Stimulated activated CD8-positive, alpha-beta memory T cell treated with anti-CD3 and anti-CD28 coated beads, Interleukin-12 subunit alpha, Interleukin-12 subunit beta, amount 100 ng/mL, for 4 hours (primary cell): ENCODE measurements at places on chromosomes 7 and 10.

- DNase-seq: no peak
Observed at GRCh38 chr7:3267966-3268690, 32.9 kb upstream of the SDK1 start.

DNA sequence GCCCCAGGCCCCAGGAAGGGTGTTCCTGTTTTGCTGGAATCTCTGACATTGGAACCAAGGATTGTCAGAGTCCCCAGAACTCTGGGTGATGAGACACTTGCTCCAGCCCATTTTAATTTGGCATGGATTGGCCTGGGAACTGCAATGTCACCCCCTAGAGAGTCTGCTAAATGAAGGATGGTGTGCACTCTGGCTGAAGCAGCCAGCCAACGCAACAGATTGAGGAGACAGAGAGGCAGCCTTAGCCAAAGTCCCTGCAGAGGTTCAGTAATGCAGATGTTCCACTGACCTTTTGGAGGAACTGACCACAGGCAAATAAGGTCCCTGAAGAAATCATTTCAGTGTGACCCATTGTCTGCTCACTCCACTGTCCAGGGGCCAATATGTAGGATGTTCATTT is 13.4 kb downstream of the LRRC18 start:
- DNase-seq: no peak

GRCh38 chr7:122847871-122848473 is 38.3 kb downstream of the CADPS2 start:
- no peak for DNase-seq

- DNase-seq: no peak
Observed at GRCh38 chr7:133114519-133114918, 32.6 kb upstream of the CHCHD3 start.

DNA sequence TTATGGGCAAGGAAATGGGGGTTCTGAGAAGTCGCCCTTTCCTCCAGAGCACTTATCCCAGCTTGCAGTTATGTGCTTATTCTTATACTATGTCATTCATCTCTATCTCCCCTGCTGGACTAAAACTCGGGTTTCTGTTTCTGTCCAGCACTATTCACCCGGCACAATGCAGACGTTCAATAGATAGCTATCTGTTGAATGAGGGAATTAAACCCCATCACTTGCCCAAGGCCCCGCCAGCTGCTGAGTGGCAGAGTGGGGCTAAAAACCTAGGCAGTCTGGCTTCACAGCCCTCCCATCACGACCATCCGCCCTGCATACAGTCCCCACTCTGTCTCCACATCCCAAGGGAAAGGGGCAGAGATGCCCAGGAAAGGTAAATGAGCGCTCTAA is 5.4 kb downstream of the SLIT1 start:
- DNase-seq: no peak

GRCh38 chr10:13853854-13854253 is 267.1 kb downstream of the PRPF18 start:
- no peak for DNase-seq

DNA sequence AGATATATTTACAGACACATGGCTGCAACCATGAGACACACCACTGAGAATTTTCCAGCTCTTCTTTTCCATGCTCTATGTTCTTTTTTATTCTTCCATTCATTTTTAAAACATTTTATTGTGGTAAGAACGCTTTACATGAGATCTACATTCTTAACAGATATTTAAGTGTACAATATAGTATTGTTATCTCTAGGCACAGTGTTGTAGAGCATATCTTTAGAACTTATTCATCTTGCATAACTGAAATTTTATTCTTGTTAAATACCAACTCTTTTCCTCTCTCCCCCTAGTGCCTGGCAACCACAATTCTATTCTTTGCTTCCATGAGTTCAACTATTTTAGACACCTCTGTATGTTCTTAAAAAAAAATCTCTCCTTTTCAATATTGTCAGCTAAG is 67.1 kb upstream of the HABP2 start:
- DNase-seq: no peak

DNA sequence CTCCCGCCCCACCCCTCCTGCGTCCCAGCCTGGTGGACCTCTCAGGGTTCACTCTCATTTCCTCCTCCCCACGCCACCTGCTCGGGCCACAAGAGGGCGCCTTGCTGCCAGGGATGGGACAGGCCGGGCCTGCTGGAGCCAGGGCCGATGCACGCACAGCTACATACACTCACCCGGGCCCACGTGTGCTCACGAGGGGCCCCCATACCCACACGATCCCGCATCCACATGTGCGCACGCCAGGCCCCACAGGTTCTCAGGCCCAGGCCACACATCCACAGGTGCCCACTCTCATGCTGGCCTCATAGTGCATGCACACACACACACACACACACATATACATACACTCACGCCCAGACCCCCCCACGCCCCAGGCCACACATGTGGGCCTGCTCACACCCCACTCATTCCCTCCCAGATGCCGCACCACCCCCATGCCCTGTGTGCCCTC is 68.6 kb downstream of the LHPP start:
- peak; percentile 66 for DNase-seq

- DNase-seq: peak; percentile 21
Observed at GRCh38 chr7:149865437-149865836, 8.3 kb upstream of the ATP6V0E2 start.

DNA sequence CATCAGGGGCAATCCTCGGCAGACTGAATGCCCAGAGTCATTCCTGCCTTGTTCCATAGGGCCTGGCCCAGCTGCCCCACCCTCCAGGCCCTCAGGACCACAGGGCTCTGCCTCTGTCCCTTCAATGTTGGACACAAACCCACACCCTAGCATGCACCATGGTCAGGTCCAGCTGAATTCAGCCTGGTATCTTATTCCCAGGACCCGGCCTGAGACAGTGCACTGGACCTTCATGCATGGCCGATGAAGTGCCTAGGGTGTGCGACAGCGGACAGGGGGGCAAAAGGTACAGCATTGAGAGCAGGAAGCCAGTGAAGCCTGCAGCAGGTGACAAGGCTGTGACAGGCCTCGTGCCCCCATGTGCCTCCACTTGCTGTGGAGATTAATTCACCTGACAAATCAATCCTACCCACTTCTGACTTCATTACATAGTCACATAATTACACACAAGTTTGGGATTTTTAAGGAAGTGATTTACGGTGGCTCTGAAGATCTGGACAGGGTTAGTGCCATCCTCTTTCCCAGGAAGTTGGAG is 261.9 kb downstream of the GRID1 start:
- DNase-seq: no peak

- no peak for DNase-seq
Observed at GRCh38 chr7:33221390-33221789, 92.0 kb downstream of the BBS9 start.

DNA sequence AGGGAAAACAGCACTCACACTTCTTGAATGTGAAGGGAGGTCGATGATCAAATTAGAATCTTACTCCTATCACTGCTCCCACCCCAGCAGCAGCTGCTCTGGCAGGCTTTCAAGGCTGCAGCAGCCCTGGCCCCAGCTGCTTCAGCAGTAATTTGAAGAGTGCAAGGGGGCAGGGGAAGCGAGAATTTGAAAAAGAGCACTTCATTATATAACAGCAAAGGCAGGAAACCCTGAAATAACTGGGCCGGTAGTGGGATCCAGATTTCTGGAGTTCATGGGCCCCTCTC is 44.9 kb downstream of the MYPN start:
- no peak for DNase-seq

- no peak for DNase-seq
Observed at GRCh38 chr7:9889554-9889953, 1084.1 kb upstream of the PHF14 start.

DNA sequence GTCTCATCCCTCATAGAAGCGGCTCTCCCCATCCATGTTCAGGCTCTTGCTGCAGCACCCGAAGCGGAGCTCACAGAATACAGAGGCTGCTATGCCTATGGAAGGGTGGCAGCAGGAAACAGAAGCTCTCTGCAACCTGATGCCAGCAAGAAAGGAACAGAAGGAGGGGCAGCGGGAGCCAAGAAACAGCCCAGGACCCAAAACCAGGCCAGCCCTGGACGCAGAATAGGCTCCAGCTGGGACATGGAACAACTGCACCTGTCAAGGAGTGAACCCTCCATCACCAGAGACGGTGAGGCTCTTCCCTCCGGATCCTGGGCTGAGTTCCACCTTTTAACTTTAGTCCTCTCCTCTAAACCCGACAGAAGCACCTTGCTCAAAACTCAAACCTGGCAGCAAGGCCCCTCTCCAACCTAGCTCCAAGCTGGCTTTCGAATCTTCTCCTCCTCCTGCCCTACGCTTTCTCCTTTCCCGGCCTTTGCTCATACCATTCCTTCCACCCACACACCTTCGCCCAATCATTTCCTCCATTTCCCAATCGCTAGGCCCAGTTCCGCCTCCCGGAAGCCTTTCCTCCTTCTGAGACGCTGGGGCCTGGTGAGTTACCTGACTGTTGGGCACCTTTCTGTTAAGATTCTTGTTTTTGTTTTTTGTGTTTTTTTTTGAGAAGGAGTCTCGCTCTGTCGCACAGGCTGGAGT is 122.8 kb upstream of the ZNF92 start:
- DNase-seq: no peak

- DNase-seq: no peak
Observed at GRCh38 chr7:28641752-28642545, 229.6 kb downstream of the CREB5 start.

DNA sequence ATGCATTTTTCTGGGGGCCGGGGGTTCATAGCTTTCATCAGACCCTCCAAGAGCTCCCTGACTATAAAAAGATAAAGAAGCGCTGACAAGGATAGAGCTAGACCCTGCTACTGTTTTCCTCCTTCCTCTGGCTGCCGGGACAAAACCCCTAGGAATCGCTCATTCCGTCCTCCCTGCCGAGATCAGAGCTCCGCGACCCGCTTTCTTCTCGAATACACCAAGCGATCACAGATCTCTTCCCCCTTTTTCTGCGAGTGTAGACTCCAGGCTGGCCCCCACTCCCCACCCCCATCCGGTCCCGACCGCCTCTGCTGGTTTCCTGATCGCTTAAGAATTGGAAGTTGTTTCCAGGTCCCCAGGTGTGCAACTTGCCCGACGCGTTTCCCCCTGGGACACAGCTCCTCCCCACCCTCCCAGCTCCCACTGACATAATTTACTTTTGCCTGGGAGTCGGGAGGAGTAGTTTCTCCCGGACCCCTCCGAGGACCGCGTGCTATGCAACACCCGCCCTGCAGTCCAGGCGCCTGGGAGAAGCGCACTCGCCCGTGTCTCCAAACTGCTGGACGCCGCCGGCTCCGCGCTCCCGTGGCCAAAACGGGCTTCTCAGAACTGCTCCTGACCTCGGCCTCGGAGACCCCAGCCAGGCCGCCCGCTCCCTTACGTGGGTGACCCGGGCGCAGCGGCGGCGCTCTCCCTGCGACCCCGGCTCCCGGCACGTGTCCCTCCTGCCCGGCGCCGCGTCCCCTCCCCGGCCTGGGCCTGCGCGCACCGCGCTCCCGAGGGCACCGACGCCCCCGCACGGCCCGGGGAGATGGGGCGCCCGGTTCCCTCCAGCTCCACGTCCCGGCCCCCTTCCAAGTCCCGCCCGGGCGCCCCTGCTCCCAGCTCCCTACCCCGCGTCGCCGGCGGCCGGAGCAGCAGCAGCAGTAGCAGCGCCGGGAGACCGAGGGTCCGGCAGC is 552 bp downstream of the IL15RA start:
- peak; percentile 22 for DNase-seq

GRCh38 chr7:48173756-48174382 is 2.6 kb downstream of the ABCA13 start:
- DNase-seq: no peak

- DNase-seq: no peak
Observed at GRCh38 chr10:42982891-42983506, 93.9 kb upstream of the RET start.

DNA sequence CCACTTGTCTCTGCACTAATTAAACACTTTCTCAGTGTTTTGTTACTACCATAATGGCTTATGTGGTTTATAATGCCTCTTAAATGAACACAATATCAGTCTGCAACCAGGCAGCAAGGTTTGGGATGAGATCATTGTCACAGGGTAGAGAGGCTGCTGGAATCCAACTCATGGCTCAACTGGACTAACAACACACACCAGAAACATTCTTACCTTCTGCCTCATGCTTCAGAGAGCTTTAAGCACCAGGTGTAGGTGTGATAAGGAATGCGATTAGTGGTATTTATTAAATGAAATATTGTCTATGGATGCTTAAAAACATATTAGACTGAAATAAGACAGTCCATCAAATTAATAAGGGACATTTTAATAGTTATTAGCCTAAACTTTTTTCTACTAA is 25.4 kb downstream of the PTF1A start:
- no peak for DNase-seq

- DNase-seq: no peak
Observed at GRCh38 chr10:9189448-9189847, 1135.0 kb downstream of the GATA3 start.

GRCh38 chr7:57339198-57339944 is 110.6 kb upstream of the ZNF716 start:
- DNase-seq: no peak

DNA sequence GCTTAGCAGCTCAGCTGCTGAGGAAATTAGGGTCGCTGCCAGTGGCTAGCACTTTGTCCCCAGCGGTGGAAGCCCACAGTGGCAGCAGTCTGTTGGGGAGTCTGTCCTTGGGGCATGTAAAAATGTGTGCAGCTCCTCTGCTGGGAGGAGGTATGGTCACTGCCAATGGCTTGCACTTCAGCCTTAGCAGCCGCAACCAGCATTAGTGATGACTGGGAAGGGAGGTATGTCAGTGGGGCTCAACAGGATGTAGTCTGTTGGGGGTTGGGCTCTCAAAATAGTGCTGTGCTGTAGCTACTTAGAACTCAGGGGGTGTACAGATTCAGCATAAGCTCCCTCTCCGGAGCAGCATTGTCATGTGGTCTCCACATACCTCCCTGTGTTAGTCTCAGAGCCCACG is 189.9 kb downstream of the ZEB1 start:
- no peak for DNase-seq

DNA sequence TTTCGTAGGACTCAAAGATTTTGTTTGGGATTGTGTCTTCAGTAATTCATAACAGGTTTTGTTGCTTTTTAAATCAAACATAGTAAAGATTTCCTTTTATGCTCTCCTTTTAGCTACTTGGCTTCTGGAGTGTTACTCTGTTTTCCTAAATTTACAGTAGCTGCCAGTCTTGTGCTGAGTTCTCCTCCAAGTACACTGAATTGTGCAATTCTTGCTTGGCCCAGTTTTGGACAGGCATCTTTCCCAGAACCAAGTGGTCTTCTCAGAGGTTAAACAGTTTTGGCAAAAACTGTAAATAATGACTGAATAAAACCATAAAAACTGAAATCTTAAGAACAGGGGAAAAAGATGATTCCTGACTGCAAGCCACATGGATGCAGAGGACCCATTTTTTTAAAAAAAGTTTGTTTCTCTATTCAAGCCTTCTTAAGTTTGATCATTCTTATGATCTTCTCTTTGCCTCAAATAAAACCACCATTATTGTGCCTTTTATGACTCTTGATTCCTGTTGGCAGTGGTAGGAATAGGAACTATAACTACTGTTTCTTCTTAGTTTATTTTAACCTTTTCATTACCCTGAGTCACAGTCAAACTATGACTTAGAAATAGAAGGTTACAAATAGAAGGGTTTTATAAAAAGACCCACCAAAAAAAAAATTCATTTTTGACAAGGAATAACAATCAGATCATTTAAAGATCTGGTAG is 88.0 kb downstream of the MDFIC start:
- no peak for DNase-seq
